GF-D8 (cell line): ENCODE measurements at places on chromosomes 3 and 15.
A peak's percentile ranks its signal among the peaks of the same experiment; 100 is the strongest.

DNA sequence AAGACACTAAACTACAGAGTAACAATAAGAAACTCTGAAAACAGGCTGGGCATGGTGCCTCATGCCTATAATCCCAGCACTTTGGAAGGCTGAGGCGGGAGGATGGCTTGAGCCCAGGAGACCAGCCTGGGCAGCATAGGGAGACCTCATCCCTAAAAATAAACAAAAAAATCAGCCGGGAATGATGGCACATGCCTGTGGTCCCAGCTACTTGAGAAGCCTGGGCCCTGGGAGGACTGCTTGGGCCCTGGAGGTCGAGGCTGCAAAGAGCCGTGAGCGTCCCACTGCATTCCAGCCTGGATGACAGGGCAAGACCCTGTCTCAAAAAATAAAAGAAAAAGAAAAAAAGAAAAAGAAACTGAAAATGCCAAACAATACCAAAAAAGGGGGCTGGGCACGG lies 55.4 kb downstream of the TMCC1 start:
- DNase-seq, result no peak

- peak; percentile 25 for DNase-seq
Observed at GRCh38 chr15:77160562-77161478, 89.9 kb upstream of the TSPAN3 start.

GRCh38 chr3:49967291-49967690 lies 27.3 kb downstream of the RBM6 start:
- DNase-seq, result no peak

DNA sequence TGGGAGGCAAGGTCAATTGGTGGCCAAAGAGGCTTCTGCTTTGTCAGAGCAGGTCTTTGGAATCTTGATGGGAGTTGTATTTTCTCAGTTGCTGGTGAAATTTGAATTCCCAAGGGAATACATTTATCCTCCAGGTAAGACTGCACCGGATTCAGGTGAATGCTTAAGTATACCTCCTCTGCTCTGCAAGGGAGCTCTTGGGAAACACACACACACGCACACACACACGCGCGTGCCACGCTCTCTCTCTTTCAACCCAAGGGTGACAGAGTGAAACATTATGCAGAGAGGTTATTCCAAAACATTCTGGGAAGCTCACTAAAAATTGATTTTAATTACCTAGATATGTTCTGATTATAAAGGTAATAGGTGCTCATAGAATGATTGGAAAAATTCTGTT lies 33.7 kb downstream of the ST6GAL1 start:
- no peak for DNase-seq

DNA sequence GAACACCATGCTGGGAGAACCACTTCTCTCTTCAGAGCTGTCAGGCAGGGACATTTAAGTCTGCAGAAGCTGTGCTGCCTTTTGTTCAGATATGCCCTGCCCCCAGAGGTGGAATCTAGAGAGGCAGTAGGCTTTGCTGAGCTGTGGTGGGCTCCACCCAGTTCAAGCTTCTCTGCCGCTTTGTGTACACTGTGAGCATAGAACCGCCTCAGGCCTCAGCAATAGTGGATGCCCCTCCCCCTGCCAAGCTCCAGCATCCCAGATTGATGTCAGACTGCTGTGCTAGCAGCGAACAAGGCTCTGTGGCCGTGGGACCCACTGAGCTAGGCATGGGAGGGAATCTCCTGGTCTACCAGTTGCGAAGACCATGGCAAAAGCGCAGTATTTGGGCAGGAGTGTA lies 121.6 kb downstream of the NFKBIZ start:
- no peak for DNase-seq

DNA sequence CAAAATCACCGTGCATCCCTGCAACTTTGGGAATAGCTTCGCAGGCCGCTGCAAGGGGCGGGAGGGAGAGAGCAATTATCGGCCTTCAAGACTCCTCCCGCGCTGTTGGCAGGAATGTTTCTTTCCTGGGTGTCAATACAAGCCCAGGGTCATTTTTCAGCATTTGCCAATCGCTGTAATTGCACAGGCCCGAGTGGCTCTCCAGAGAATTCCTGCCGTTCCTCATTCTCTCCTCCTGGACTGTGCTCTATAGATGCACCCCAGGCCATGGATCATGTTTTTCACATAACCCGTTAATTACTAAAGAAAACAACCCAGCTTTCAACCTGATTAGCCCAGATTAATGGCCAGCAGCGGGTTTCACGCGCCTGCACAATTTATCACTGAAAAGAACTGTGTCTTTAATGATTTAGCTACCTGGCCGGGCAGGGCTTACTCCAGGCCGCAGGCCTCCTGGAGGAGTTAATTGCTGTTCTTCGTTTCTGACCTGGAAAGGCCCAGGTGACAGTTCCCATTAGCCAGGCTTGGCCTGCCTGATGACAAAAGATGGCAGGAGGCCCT lies 144.3 kb downstream of the OPA1 start:
- DNase-seq, result no peak

DNA sequence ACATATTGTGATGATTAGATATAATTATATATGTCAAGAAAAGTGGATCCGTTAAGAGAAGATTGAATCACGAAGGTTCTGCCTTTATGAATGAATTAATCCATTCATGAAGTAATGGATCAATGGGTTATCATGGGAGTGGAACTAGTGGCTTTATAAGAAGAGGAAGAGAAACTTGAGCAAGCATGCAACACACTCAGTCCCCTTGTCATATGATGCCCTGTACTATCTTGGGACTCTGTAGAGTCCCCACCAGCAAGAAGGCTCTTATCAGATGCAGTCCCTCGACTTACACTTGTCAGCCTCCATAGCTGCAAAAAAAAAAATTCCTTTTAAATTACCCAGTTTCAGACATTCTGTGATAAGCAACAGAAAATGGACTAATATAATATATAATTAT lies 301.9 kb downstream of the RAP2B start:
- no peak for DNase-seq

DNA sequence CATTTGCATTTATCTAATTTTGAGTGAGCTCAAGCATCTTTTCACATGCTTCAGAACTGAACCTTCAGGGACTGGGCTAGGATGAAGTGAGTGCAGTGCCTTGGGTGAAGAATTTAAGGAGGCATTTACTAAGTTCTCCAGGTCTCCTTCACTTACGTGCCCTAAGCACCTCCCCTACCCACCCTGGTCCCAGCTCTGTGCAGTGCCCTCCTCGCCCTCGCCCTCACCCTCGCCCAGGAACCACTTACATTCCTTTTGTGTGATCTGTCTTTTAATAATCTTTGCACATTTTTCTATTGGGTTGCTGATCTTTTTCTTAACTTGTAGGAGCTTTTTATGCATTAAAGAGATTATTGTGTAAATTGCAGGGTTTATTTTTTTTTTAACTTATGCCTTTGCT lies 322.6 kb downstream of the THSD4 start:
- DNase-seq, result no peak

- DNase-seq, result no peak
Observed at GRCh38 chr3:186225603-186226002, 116.7 kb upstream of the ETV5 start.

- DNase-seq, result peak; percentile 64
Observed at GRCh38 chr3:196344663-196345062, 6.5 kb upstream of the TM4SF19 start.

GRCh38 chr3:5186089-5186857 lies 1.2 kb upstream of the EDEM1 start:
- DNase-seq, result peak; percentile 97

DNA sequence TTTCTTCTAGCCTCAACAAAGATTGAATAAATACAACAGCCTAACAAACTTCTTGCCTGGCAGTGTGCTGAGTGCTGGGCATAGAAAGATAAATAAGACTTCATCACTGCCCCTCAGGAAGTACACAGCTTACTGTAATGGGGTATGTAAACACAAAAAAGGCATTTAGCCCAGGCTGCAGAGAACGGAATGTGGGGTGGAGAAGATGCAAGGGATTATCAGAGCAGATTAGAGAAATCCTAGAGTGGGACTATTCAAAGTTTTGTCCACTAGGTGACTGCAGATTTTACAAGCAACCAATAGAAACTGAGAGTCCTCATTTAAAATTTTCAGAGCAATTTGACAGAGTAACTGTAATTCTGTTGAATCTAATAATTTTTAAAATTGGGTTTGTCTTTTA lies 35.4 kb upstream of the TSC22D2 start:
- no peak for DNase-seq

DNA sequence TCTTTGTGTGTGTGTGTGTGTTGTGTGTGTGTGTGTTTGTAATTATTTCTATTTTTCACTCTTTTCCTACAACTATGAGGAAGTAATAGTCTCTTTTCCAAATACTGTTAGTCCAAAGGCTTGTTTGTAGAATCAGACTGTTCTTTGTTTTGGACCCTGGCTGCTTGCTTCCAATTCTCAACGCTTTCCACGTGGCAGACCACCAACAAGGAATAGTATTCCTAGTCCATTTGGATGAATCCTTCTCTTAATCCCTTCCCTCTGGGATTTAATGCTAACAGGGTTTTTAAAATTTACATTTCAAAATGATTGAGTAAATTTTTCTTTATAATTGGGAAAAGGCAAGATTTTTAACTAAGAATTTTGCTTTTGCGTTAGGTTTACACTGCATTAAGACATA lies 62.7 kb downstream of the ADAMTSL3 start:
- no peak for DNase-seq

GRCh38 chr3:122353893-122354401 lies 28.9 kb downstream of the CSTA start:
- peak; percentile 51 for DNase-seq

DNA sequence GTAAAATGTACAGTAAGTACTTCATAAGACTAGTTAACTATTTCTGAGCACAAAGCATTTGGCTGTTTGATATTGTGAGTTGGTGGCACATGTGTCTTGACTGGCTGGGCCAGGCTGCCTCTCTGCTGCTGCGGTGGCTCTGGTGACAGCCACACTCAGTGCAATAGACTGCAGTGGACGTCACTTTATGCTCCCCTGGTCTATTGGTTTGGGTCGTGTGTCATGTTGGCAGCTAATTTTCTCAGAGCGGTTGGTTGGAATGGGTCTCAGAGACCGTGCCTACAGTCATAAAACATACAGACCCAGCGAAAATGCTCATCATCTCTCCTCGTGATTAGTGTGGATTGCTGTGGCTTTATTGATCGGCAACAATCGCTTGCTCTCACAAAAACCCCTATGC lies 71.3 kb downstream of the SV2B start:
- no peak for DNase-seq

GRCh38 chr3:138818185-138818860 lies 16.4 kb downstream of the PIK3CB start:
- no peak for DNase-seq

GRCh38 chr3:104604326-104605010 lies 762.2 kb upstream of the ALCAM start:
- DNase-seq, result no peak

GRCh38 chr3:20236603-20237002 lies 50.6 kb upstream of the SGO1 start:
- no peak for DNase-seq

DNA sequence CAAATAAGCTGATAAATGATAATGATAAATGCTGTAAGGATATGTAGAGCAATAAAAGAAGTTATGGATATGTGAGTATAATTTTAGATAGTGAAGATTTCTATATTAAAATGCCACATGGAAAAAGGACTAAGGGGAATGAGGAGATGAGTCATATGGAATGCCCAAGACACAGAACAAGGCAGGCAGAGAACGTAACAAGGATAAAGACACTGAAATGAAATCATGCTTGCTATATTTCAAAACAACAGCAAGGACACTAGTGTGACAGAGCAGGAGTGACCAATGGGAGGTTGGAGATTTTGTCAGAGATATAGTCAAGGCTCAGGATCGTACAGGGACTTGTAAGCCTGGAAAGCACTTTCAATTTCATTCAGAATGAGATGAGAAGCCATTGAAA lies 621.5 kb upstream of the SEMA6D start:
- DNase-seq, result no peak

DNA sequence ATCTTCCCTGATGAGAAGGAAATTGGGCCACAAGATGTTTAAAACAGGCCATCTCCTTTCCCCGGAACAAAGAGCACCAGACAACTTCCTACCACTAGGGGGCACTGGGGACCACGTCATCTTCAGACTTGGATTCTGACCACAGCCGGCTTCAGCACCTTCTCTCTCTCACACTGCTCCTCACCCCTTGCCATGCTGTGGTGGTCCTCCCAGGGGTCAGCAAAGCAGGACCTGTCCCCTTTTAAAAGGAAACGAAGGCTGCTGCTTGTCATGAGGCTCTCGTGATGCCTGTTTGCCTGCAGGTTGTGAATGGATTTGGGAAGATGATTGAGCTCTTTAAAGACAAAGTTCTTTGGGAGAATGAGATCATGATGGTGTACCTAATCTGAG lies 16.2 kb downstream of the RFT1 start:
- peak; percentile 50 for DNase-seq

- no peak for DNase-seq
Observed at GRCh38 chr3:58346368-58346767, 13.7 kb downstream of the PXK start.

GRCh38 chr15:66763186-66764071 lies 61.4 kb downstream of the SMAD6 start:
- DNase-seq, result no peak

- DNase-seq, result no peak
Observed at GRCh38 chr3:110811050-110811449, 260.6 kb upstream of the NECTIN3 start.

GRCh38 chr3:43537225-43537624 lies 84.6 kb downstream of the ANO10 start:
- DNase-seq, result no peak
